ENCODE measurements at places on chromosomes 2 and 18. TPM values are rescaled to one million over a fixed set of nuclear protein-coding genes. Genes with fewer than 3 reads are reported as not detected.

The RNF125 gene
- 9.2 TPM for total RNA-seq

The MYL12A gene
- total RNA-seq, result 511 TPM

The SFTPB gene
- total RNA-seq, result not detected

- DNase-seq, result peak; percentile 30
- H3K36me3 ChIP-seq, result no peaks in the 10 kb centered on the region
Observed at GRCh38 chr18:55588111-55588869, at the start of gene TCF4. Gene TCF4, minus strand, starts transcription at chr18:55588192. Its CDS starts 1,076 bp downstream, at chr18:55587116.

GRCh38 chr2:28583899-28584553 lies 88.2 kb downstream of the PLB1 start:
- H3K4me1 ChIP-seq, result no peaks in the 10 kb centered on the region
- no peak overlapping the region for H3K4me3 ChIP-seq
- no peaks in the 10 kb centered on the region for H3K36me3 ChIP-seq
- peak; percentile 50 for DNase-seq
- peak overlapping the region; percentile 62 for H3K27ac ChIP-seq
- no peaks in the 10 kb centered on the region for H3K27me3 ChIP-seq

Measured in transverse colon (tissue), 4 donors.